ENCODE measurements at places on chromosomes 5 and 9.

GRCh38 chr9:101970609-101971008 lies 232.2 kb upstream of the GRIN3A start:
- no peak for DNase-seq

DNA sequence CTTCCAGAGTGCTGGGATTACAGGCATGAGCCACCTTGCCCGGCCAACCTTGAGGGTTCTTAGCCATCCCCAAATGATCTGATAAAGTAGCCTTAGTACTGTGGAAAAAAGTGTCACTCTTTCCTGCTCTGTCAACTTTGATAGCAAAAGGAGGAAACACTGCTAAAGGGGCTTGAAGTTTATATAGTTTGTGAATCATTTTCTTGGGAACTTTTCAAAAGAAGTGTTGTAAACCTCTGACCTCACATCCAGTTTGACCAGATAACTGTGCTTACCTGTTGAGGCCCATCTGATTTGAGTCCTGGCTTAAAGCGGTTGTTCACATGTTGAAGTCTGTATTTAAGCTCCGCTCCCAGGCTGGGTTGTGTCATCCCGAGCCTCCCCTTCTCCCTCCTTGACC lies 303.3 kb downstream of the DOCK8 start:
- DNase-seq, result no peak

GRCh38 chr5:167800427-167800826 lies 491.0 kb upstream of the WWC1 start:
- no peak for DNase-seq

DNA sequence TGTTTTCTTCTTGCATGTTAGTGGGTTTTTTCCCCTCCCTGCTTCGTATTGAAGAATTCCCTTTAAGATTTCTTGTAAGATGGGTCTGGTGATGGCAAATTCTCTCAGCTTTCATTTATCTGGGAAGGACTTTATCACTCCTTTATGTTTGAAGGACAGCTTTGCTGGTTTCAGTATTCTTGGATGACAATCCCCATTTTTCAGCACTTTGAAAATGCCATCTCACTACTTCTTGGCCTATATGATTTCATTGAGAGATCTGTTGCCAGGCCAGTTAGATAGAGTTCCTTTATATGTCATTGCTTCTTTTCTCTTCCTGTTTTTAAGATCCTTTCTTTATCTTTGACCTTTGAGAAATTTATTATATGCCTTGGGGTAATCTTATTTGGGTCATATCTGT lies 106.3 kb downstream of the KDM4C start:
- no peak for DNase-seq

DNA sequence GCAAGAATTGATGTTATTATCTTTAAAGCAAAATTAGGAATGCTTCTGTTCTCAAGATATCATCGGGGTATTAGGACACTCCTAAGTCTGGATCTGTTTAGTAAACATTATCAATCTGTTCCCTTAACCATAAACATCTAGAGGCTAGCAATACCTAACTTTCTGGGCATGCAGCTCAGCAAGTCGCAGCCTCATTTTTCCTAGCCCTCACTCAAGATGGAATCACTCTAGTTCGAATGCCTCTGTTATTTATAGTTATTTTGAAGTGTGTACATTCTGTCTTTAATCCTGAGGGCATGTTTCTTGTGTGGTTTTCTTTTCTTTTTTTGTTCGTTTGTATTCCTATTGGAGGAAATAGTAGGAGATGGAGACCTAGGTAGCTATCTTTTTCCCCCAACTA lies 66.9 kb downstream of the FER start:
- DNase-seq, result no peak

GRCh38 chr5:61999371-61999770 lies 306.6 kb upstream of the KIF2A start:
- DNase-seq, result peak; percentile 22

DNA sequence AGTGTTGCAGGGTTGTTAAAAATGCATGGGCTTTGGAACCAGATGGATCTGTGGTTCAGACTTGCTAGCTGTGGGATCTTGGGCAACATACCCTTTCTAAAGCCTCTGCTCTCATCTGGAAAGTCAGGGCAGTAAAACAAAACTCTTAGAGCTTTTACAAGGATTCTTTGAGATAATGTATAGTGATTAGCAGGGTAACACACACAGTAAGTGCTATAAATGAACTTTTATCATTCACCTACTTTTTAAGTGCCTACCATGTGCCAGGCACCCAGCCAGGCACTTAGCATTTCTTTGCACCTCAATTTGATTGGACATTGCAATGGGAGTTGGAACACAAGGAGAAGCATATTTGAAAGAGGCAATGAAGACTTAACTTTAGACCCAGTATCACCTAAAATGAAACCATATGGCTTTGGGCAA lies 208.6 kb upstream of the PAPPA start:
- DNase-seq, result peak; percentile 30

DNA sequence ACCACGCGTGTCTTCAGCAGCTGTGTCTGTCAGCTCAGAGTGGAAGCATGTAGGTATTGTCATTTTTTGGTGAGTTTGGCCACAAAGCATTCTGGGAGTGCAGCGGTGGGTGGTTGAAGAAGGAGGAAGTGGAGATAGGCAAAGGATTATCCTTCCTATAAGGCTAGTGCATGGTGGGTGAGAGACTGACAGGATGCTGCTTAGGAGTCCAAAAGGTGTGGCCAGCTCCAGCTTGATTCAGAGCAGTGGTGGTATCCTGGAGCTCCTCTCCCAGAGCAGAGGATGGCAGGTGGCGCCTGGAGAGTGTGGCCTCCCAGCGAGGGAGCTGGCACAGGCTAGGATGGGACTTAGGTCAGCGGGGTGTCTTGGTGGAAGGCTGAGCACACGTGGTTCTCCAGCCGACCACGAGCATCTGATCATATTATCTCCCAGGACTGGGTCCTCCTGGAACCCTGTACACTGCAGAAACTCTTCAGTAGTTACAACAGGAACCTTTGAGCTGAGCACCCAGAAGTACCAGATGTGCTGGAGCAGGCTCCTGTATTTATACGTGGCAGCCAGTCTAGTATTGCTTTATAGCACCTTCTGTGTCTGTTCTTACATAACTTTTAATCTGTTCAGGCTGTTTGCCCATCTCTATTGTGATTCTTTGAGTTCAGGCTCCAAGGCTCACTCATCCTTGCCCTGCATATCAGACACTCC lies 29.6 kb downstream of the MAML1 start:
- DNase-seq, result peak; percentile 54

GRCh38 chr9:131892162-131892707 lies 152.4 kb upstream of the RAPGEF1 start:
- no peak for DNase-seq

DNA sequence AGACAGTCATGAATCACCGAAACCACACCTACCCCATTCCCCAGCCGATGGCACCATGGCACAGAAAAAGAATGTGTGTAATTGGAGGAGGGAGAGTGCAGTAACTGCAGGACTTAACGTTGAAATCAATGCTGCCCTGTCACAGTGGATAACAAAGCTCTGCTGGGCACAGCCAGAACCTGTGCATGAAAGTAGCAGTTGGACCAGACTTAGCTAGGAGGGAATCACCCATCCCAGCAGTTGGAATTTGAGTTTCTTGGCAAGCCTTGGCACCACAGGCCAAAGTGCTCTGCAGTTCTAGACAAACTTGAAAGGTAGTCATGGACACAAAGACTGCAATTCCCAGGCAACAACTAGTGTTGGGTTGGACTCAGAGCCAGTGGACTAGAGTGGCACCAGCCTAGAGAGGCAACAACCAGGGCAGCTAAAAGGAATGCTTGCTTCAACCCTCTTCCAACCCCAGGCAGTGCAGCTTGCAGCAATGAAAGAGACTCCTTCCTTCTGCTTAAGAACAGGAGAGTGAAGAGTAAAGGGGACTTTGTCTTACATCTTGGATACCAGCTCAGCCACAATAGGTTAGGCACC lies 19.1 kb downstream of the TMEM232 start:
- no peak for DNase-seq

DNA sequence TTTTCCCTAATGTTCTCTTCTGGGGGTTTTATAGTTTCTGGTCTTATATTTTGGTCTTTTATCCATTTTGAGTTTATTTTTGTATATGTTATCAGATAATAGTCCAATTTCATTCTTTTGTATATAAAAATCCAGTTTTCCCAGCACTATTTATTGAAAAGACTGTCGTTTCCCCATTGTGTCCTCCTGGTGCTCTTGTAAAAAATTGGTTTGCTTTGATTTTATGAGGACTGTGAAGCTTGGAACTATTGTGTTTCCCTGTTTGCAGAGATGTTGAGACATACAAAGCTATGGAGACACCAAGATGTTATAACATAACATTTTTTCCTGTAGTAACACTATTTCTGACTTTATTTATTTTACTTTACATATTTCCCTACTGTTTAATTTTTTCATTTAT lies 163.3 kb upstream of the TUT7 start:
- no peak for DNase-seq

GRCh38 chr5:96198356-96199058 lies 234.5 kb downstream of the PCSK1 start:
- peak; percentile 87 for DNase-seq

- DNase-seq, result no peak
These were observed 479.5 kb downstream of the SEMA5A start for GRCh38 chr5:9066349-9066748.

DNA sequence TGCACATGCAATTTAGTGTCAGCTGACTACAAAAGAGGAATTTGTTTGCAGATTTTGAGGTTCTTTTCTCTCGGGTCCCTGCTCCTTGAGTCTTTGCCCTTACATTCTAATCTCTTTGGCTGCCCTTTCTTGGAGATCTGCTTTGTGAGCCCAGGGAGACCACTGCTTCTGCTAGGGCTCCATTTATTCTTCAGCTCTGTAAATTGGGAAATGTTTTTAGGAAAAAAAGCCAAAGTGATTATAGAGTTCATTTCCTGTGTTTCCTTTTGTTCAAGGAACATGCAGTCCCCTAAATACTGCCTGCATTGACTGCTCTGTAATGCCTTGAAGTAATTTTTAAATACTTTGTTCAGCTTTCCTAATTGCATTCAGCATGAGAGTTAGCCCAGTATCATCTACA lies 197.4 kb downstream of the CSNK1G3 start:
- DNase-seq, result no peak

DNA sequence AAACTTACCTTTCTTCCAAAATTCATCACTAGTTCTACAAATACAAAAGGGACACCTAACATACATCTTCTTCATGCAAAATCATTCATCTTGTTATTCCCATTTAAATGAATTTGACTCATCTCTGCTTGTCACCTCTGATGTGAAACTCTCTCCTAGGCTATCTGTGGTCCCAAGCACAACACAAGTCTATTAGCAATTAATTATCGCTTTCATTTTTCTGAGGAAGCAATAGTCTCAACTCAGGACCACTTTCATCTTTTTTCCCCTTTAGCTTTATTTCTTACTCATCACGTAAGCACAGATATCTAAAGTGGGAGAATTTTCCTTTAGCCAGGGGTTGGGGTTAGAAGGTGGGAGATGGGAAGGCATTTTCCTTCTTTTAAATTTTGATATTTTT lies 131.9 kb downstream of the ST8SIA4 start:
- DNase-seq, result no peak

GRCh38 chr9:120893611-120894307 lies 16.8 kb upstream of the PHF19 start:
- DNase-seq, result peak; percentile 23

GRCh38 chr9:5553211-5553610 lies 42.9 kb downstream of the PDCD1LG2 start:
- DNase-seq, result peak; percentile 90

GRCh38 chr5:134784241-134784920 lies 25.8 kb downstream of the DDX46 start:
- DNase-seq, result peak; percentile 1

DNA sequence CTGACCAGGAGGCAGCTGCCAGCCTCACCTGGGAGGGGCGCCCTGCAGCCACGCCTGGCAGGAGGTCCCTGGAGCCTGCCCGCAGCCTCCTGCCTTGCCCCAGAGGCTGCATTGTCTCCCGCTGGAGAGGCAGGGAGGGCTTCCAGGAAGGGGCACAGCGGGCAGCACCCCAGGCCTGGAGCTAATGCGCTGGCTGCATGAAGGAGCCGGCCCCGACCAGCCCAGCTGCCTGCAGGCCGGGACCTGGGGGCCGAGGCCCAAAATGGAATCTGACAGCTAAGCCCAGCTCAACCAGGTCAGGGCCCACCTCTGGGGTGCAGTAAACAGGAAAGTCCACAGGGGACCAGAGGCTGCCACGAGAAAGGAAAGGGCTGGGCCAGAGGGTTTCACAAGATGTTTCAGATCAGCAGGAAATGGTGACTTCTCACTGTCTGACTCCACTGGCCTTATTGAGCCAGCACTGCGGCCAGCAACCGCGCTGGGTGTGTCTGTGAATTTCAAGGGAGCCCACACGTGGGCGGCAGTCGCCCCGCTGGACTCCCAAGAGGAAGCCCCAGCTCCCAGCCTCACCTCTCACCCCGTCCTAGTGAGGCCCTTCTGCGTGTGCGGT lies 18.6 kb upstream of the NOTCH1 start:
- DNase-seq, result peak; percentile 52

DNA sequence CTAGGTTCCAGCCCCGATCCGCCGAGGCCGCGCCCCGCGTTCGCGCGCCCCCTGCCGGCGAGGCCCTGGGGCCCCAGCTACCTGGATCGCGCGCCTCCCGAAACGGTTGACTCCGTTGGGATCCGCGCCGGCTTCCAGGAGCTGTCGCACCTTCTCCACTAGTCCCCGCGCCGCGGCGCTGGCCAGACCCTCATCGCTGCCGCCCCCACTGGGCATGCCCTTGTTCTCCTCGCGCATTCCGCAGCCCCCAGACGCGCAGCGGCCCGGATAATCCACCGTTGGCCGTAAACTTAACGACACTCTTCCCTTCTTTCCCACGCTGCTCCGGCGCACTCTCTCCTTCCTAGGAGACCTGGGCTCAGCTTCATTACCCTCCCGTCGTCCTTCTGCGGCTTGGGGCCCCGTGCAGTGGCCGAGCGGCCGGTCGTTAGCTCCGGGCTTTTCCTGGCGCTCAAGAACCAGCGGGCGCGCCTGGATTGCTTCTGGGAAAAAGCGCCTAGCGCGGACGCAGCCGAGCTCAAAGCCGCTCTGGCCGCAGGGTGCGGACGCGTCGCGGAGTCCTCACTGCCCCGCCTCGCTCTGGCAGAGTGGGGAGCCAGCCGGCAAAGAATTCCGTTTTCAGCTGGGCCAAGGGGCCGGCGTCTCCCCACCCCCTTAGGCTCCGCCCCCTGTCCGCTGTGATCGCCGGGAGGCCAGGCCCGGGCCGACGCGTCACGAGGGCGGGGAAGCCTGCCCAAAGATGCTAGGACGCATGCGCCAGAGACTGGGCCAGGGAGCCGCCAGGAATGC lies at the start of gene CDKN2B:
Gene CDKN2B, minus strand, starts transcription at position 589 of the 789 bp plus-strand sequence. Its CDS starts 352 bp downstream, at position 237.
- DNase-seq, result peak; percentile 94

GRCh38 chr5:179278119-179278518 lies 67.1 kb downstream of the ADAMTS2 start:
- DNase-seq, result peak; percentile 21

- no peak for DNase-seq
These were observed 173.9 kb downstream of the C9orf50 start for GRCh38 chr9:129446828-129447550.

- DNase-seq, result peak; percentile 67
These were observed 17.7 kb downstream of the CAVIN4 start for GRCh38 chr9:100595391-100596199.

All from fibroblast of upper back skin (primary cell).